ENCODE measurements at places on chromosomes 4 and X. TPM values are rescaled to one million over a fixed set of nuclear protein-coding genes. Genes with fewer than 3 reads are reported as not detected.

- no peak for DNase-seq
These were observed 10.4 kb upstream of the PTTG2 start for GRCh38 chr4:37949636-37950426.

- DNase-seq, result no peak
These were observed 105.7 kb upstream of the PDLIM3 start for GRCh38 chr4:185640811-185641675.

Gene PABPC1L2B
- not detected for polyA plus RNA-seq

Gene RAB41
- not detected for polyA plus RNA-seq

Gene LRIT3
- polyA plus RNA-seq, result 0.03 TPM

DNA sequence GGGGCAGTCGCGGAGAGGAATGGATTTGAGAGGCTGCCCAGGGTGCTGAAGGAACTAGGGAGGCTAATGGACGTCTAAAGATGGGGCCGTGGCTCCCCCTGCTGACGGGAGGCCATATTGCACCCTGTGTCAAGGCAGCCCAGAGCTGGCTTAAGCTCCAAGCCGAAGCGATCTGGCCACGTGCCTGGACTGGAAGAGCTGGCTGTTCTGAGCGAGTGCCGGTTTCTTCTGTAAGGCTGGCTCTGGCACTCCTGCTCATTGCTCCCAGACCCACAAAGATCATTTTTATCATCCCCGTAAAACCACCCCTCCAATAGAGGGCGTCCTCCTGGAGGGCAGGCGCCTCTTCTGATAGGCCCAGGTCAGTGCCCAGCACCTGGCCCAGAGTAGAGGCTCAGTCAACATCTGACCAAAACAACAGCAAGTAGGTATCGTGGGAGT lies 5.6 kb downstream of the PNCK start:
- peak; percentile 85 for DNase-seq

Gene GAGE12F
- polyA plus RNA-seq, result not detected

Gene BEX1
- 2.6 TPM for polyA plus RNA-seq

All from heart right ventricle (tissue), 16 donors.